ENCODE measurements at places on chromosomes 7 and 10.

GRCh38 chr10:113073549-113074189 lies 123.6 kb downstream of the TCF7L2 start:
- DNase-seq: peak; percentile 87

DNA sequence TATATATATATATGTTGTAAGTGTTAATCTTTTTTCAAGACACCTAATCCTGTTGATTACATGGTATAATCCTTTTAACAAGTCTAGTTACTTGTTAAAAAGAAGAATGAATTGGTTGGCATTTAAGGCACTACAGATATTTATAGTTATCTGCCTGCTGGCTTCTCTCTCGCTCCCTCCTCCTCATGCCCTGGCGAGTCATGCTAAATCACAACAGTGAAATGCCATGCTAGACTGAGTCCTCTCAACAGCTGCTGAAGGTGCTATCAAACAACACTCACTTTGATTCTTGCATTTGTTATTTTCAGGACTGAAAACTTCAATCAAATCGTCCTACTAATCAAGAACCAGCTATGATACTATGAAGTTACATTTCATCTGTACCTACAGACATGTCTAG lies 15.4 kb downstream of the NRAP start:
- DNase-seq: no peak

DNA sequence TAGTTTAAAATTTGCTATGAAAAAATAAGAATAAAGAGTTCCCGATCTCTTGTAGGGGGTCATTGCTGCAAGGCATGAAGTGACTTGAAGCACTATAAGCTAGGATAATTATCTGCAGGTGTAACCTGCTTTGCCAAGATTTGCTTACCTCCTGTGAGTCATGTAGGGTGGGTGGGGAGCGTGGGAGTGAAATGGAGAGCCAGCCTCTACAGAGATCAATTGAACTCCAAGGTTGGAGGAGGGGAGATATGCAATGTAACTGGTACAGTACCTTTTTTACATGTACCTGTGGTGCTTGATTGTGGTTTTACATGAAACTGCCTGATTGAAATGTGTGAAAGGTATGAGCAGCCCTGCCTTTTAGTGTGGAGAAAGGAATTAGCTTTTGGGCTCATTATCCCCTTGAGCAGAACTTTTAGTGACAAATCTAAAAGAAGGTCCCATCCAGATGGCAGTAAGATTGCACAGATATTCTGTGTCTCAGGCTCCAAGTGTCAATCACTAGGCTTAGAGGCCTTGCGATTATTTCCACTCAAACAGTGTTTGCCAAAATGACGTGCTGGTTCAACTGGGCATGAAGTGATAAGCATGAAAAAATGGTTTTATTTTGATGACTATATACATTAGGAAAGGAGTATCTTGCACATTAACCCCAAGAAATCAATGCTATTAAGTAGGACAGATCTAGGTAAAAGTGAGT lies 138.6 kb upstream of the GRB10 start:
- no peak for DNase-seq

DNA sequence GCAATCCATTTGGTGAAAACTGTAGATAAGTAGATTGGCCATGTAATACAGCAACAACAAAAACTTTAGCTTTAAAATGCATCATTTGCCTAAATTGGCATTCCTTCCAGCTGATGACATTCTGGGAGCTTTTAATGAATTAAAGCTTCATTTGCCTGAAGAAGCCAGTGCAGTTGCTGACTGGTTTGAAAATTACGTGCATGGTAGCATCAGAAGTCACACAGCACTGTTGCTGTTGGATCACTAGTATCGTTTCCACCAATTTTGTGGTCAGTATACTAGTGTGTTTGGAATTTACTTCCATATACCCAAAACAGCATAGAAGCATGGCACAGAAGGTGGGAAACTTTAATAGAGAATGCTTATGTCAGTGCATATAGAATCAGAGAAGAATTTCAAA lies 194.9 kb downstream of the ETV1 start:
- no peak for DNase-seq

DNA sequence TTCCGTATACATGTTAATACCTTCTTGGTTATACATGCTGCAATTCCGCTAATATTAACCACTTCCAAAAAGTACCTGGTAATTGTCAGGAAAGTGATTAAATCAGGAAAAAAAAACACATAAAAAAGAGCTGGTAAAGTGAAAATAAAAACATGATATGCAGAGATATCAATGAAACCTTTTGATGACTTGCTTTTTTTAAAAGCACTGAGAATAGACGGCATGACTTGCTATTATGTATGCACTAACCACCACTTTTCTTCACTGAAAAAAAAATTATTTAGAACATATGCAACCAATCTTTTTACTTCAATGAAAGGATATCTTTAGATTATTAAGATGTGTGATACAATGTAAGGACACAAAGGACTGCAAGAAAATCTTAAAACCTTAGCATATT lies 163.0 kb downstream of the KMT2E start:
- no peak for DNase-seq

DNA sequence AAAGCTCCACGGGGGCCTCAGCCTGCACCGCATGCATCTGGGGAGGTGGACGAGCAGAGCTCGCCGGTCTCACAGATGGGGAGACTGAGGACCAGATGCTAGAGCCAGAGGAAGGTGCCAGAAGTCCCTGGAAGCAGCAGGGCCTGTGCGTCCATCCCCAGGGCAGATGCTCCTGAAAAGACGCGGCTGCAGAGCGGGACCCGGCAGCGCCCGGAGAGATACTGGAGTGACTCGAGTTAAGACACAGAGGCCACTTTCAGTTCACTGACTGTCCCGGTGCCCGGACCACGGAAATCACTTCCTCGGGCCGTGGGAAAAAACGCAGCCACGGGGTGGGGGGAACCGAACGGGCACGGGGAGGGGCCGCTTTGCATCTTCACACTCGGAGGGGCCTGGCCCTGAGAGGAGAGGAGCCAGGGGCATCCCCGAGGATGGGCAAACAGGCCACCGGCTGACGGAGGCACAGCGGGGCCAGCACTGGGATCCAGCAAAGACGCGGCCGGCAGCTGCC lies 85.4 kb downstream of the FOXL3 start:
- no peak for DNase-seq

GRCh38 chr10:113322843-113323242 lies 230.0 kb upstream of the HABP2 start:
- DNase-seq: no peak

DNA sequence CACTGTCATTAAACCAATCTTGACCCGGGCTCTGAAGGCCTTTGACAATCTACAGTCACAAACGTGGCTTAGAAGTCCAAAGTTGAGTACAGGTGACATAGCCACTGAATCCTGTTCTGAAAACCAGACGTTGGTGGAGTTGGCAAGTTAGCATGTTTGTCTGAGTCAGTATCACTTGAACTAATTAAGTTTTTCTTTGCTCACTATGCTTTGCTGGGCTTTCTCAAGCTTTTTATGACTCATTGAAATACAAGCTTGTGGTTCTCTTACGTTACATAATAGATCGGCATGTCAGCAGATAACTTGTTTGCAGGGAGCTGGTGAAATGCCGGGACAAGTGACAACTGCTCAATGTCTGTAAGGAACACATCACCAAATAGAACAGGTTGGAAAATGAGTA lies 53.8 kb downstream of the ARL5B start:
- peak; percentile 89 for DNase-seq

DNA sequence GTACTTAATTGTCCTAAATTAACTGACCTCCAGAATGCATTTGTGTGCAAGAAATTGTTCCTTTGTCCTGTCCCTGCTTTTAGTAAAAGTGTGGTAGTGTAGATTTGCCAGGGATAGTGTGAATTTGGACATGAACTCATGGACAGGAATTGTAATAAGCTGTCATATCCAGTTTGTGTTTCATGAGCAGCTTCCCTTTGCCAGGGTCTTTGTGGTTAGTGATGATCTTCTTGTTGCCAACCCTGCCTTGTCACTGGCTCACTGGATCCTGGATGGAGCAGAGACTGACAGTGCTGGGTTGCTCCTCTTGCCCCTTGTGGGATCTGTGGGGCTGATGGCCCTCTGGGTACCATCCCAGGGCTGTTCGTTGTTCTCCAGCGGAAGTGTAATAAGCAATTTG lies 110.1 kb downstream of the CCNY start:
- DNase-seq: no peak

DNA sequence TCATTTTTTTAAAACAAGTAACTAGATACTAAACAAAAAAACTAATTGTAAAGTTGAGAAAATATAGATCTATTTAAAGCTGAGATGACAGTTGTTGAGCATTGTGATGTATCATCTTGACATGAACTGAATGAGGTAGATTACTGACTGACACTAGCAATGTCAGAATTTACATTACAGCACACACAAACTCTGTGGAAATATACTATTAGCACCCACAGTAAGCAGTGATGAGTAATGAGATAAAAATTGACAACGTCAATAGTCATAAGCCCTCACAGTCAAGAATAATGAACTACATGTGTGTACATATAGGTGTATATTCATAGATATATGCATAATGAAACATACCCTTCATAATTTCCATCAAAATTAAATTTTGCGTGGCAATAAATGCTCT lies 368.4 kb downstream of the TFEC start:
- no peak for DNase-seq

GRCh38 chr7:31192986-31193385 lies 140.9 kb downstream of the ADCYAP1R1 start:
- no peak for DNase-seq

- DNase-seq: no peak
These were observed 47.7 kb downstream of the LRRN3 start for GRCh38 chr7:111138586-111138985.

DNA sequence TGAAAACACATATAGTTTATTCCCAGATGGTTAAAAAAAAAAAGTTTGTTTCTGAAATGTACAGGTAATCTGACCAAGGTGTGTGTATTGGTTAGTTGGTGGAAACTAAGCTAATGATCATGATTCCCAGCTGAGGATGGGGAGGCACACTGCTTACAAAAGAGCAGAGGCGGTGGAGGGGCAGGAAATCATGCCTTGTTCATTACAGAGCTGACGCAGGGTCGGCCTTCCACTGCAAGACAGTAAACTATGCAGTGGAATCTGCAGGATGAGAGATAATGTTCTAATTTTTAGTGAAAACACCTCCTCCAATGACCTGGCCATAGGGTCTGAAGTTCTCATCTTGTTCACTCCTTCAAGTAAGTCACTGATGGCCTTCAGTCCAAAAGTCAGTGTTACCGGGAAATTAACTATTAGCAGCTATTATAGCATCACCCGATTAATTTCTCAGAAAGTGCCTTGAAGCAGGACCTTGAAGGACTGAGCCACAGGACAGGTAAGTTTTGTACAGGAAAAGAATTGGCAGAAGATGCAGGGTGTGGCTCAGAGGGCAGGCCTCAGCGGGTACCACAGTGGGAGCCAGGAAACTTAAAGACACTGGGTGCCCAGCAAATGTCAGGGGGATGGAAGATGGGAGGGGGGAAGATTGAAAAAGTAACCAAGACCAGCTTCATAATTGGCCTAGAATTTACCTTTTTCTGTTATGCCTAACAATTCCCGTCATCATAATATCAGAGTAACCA lies 36.0 kb downstream of the MYOF start:
- no peak for DNase-seq

GRCh38 chr10:112314822-112315474 lies 31.7 kb downstream of the TECTB start:
- no peak for DNase-seq

DNA sequence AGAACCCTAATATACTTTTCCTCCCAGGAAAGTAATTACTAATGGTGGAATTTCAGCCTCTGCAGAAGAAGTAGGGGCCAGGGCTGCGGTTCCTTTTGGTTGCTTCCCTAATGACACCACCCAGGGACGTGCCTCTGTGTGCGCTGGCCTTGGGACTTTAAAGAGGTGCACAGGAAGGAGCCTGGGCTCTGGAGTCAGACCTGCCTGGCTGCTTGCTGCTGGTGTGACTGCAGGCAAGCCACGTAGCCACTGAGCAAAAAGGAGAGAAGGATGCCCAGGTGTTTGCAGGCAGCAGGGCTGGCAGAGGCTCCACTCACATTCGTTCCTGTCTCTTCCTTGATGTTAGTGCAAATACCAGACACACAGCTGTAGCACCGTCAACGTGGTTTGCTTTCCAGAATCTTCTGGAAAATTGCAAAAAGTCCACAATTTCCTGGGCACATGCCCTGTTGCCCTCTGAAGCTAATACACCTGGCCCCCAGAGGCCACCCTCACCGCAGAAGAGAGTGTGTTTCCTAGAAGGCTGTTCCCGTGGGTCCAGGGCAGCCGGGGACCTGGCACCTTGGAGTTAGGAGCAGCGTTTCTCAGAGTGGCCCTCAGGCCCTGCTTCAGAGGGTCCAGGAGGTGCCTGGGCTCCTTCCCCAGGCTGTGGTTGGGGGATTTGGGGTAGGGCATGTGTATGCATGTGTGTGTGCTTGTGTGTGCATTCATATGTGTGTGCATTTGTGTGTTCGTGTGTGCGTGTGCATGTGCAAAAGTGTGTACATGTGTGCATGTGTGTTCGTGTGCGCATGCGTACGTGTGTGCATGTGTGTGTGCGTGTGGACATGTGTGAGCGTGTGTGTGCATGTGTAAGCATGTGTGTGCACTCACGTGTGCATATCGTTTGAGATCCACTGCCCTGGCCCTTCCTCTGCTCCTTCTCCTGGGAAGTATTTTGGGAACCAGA lies 12.8 kb upstream of the PRKAG2 start:
- no peak for DNase-seq

GRCh38 chr10:34428501-34428900 lies 386.6 kb downstream of the PARD3 start:
- no peak for DNase-seq

DNA sequence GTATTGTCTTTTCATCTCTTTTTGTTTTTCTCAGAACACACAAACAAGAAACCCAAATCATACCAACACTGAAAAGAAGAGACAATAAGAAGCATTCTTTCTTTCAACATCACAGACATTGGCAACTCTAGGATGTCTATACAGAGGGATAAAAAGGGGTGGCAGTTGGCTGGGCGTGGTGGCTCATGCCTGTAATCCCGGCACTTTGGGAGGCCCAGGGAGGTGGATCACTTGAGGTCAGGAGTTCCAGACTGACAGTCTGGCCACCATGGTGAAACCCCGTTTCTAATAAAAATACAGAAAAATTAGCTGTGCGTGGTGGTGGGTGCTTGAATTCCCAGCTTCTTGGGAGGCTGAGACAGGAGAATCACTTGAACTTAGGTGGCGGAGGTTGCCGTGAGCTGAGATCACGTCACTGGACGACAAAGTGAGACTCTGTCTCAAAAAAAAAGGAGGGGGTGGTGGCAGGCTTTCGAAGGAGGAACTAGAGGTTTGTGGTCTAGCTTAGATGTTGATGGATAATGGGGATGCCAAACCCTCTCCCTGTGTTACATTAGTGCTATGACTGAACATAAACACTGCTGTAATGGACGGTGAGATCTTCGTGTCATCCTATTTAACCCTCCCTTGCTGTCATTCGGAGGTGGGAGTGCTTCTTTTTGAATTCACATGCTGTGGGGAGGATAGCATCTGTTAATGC lies 9.4 kb downstream of the CNNM2 start:
- DNase-seq: no peak

- DNase-seq: no peak
These were observed 17.0 kb upstream of the ORAI2 start for GRCh38 chr7:102416406-102416805.

- peak; percentile 74 for DNase-seq
These were observed 23.4 kb downstream of the RPP38 start for GRCh38 chr10:15120523-15120922.

Measured in AG09309 (cell line).